ENCODE measurements at places on chromosomes 7 and 10. TPM values are rescaled to one million over a fixed set of nuclear protein-coding genes. Genes with fewer than 3 reads are reported as not detected.

The DEPP1 gene
- polyA plus RNA-seq = not detected

The WEE2 gene
- not detected for polyA plus RNA-seq

The ADAMTS14 gene
- polyA plus RNA-seq = not detected

The TUBAL3 gene
- polyA plus RNA-seq = not detected

The PPP2R2D gene
- polyA plus RNA-seq = 27.4 TPM

- H3K36me3 ChIP-seq = no peaks in the 10 kb centered on the region
- no peaks in the 10 kb centered on the region for H3K27me3 ChIP-seq
- H3K4me1 ChIP-seq = peaks cover 5% of the 10 kb centered on the region
- no peak overlapping the region for H3K27ac ChIP-seq
- no peak for DNase-seq
Measured at GRCh38 chr10:95327367-95327766, 36.6 kb upstream of the PDLIM1 start.

- no peaks in the 10 kb centered on the region for H3K4me1 ChIP-seq
- DNase-seq = no peak
- no peaks in the 10 kb centered on the region for H3K36me3 ChIP-seq
- H3K4me3 ChIP-seq = no peak overlapping the region
Measured at GRCh38 chr7:26071622-26072456, 80.2 kb upstream of the NFE2L3 start.

- H3K36me3 ChIP-seq = peaks cover 3% of the 10 kb centered on the region
- H3K4me1 ChIP-seq = peaks cover 71% of the 10 kb centered on the region
- H3K27me3 ChIP-seq = no peaks in the 10 kb centered on the region
- peak; percentile 48 for DNase-seq
Measured at GRCh38 chr7:23017309-23017708, 3.4 kb upstream of the HYCC1 start.

GRCh38 chr7:83366629-83367028, 203.9 kb upstream of the PCLO start:
- no peak overlapping the region for H3K4me3 ChIP-seq
- no peaks in the 10 kb centered on the region for H3K27me3 ChIP-seq
- no peak for DNase-seq
- H3K36me3 ChIP-seq = no peaks in the 10 kb centered on the region
- H3K4me1 ChIP-seq = no peaks in the 10 kb centered on the region

Measured in naive B cell (primary cell).